ENCODE measurements at places on chromosomes 4 and X.

DNA sequence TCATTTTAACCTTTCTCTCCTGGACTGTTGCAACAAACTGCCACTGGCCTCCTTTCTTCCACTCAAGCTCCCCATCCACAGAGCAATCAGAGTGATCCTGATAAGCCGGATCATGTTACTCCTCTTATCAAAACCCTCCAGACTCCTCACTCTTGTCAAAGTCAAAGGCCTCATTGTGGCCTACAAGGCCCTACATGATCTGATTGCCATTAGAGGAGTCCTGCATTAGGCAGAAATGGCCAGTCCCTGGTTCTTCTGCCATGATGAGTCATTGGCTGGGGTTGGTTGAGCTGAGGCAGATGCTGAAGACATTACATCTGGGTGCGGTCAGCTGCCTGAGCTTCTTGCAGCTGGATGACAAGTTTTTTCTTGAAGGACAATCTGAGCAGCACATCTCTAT, 32.7 kb upstream of the CASK start:
- DNase-seq = no peak

- no peak for DNase-seq
Observed at GRCh38 chr4:20829617-20830357, 129.5 kb downstream of the PACRGL start.

- no peak for DNase-seq
Observed at GRCh38 chrX:7614616-7615015, 228.4 kb upstream of the VCX start.

DNA sequence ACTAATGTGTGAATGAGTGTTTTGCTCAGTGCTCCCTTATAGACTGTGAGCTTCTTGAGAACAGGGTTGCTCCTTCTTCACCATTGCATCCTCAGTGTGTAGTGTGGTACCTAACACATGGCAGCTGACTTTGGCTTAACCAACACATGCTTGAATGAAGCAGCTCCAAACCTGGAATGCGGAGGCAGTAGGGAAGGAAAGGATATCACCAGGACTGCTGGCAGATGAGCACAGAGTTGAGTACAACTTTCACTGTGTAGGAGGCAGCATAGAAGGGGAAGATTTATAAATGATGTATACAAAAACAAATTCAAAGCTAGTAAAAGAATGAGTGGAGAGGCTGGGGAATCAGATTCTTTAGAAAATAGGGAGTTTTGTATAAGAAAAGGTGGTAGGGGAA, 174.3 kb downstream of the SLIT2 start:
- DNase-seq = peak; percentile 26

DNA sequence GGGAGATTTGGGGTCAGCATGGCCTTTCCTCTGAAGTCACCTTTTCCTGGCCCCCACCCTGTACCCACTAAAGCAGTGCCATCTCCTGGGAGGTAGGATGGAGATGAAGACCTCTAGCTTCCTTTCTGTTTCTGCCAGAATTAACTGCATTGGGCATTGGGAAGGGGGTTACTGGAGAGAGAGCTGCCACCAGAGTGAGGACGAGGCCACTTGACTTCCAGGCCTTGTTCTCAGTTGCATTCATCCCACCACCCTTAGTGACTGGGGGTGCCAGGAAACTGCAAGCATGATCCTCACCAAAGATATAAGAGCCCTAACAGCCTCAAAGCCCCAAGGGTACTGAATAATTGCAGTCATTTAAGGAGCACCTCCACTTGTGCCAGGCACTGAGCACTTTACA, 15.8 kb downstream of the SASH3 start:
- no peak for DNase-seq

GRCh38 chr4:66562276-66562806, 892.1 kb upstream of the EPHA5 start:
- DNase-seq = no peak

DNA sequence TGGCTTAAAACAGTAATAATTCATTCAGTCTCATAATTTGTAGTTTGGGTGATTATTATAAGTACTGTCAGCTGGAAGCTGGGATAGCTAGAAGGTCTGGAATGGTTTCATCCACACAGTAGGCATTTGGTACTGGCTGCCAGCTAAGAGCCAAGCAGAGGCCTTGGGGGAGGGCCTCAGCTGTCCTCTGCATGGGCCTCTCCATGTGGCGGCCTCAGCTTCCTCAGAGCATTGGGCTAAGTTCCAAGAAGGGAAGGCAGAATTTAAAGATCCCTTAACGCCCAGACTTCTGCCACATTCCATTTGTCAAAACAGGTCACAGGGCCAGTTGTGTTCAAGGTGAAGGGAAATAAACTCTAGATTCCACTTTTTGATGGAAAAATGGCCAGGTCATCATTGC, 93.3 kb downstream of the NEUROG2 start:
- no peak for DNase-seq

DNA sequence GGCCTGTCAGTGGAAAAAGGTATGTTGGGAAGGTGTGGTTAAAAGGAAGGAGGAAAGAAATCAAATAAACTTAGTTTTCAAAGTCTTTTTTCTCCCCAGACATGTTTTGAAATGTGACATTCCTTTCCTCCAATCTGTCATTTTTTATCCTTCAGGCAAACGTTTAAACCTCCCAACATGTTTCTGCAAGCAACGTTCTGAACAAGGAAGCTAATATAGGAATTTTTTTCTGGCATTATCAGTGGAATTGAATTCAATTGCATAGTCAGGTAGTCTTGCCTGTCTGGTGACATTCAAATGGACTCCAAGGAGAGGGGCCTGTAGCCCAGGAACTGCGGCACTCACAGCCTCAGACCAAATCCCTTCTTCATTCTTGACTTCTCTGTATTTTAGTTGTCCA, 30.0 kb upstream of the RASSF6 start:
- no peak for DNase-seq

DNA sequence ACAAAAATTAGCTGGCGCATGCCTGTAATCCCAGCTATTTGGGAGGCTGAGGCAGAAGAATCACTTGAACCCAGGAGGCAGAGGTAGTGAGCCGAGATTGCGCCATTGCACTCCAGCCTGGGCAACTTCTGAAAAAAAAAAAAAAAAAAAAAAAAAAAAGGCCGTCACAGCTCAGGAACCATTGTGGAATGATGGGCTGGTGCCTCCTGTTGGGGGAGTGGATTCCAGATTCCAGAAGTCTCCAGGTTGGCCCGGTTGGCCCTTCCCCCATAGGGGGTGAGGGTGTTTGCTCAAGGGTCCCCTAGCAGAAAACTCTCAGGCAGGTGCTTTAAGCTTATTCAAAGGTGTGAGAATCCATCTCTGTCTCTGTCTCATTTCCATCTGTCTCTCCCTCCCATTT, 11.5 kb downstream of the SH3TC1 start:
- DNase-seq = no peak

DNA sequence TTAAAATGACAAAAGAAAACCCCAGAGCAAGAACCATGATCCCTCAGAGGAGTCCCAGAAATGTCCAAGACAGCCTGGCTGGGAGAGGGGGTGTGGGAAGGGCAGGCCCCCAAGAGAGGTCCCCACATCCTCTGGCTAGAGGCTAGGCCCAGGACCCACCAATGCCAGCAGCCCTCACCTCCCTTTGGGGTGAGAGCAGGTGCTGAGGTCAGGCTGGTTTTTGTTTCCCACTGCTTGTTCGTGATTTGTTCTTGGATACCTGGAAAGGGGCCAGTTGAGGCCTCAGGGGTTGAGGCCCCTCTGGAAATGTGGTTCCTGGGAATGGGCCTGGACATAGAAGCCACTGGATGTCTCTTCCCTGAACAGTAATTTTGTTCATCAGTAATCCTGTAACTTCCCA, 2.3 kb upstream of the GRSF1 start:
- DNase-seq = no peak

DNA sequence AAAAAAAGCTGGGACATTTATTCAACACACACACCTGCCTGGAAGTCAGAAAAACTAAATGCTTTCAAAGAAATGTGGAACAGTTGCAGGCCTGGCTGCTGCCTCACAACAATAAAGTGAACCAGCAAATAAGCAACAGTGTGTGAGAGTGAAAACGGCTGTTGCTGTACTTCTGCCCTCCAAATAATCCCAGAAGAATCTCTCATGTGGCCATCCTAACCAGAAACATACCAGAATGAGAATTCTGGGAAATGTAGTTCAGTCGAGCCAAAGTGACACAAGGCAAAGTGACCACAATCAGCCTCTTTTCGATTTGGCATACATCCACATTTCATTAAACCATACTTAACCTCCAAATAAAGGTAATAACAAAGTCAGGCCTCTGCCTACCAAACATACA, 204.5 kb downstream of the SLC7A11 start:
- no peak for DNase-seq

GRCh38 chrX:150372280-150372679, 9.2 kb downstream of the MAMLD1 start:
- DNase-seq = peak; percentile 4

DNA sequence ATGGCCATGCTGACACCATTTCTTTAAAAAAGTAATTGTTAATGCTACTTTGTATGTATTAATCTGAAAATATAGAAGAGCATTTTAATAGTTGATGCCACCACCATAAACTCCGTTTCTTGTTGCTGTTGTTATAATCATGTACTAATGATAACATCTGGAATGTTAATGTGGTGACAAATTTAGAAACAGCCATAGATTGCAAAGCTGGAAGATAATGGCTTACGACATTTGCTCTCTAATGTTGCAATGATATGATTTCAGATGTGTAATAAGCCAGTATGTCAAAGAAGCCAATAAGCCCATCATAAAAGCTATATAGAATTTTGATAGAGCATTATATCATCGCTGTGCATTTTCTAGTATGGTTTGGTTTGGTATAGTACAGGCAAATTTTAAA, 579.4 kb upstream of the ZFP42 start:
- DNase-seq = no peak

- no peak for DNase-seq
Observed at GRCh38 chr4:38621028-38621684, 42.8 kb upstream of the KLF3 start.

DNA sequence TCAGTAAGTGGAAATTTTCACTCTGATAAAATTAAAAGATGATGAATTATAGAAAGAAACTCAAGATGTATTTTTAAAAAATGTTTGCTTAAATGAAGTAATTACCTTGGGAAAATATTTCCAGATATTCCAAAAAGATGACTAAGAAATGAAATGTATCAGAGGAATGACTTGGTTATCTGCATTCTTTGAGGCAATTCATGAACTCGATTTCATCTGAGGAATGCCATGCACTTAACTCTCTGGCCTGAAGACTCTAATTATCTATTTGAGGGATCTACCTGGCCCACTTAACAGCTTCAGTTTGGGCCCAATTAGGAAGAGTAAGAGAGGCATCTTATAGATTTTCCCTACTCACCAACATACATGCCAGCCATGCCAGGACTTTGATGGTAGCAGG, 182.3 kb downstream of the INPP4B start:
- DNase-seq = no peak

DNA sequence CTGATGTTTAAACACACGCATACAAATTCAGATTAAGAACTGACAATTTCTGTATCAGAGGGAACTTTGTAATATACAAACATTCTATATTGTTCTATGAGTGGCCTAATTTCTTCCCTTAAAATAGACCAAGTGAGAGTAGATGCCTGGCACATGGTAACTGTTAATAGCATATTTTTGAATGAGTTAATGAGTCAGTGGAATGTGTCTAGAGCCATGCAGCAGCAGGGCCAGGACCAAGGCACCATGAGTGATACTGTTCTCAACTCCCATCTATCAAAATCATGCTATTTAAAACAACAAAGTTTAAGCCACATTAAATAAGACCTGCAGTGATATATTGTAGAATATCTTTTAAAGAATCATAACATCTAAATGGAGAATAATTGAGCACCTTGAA, 98.3 kb downstream of the ARHGAP24 start:
- DNase-seq = no peak

- no peak for DNase-seq
Observed at GRCh38 chrX:142312591-142312990, 107.5 kb upstream of the MAGEC2 start.

DNA sequence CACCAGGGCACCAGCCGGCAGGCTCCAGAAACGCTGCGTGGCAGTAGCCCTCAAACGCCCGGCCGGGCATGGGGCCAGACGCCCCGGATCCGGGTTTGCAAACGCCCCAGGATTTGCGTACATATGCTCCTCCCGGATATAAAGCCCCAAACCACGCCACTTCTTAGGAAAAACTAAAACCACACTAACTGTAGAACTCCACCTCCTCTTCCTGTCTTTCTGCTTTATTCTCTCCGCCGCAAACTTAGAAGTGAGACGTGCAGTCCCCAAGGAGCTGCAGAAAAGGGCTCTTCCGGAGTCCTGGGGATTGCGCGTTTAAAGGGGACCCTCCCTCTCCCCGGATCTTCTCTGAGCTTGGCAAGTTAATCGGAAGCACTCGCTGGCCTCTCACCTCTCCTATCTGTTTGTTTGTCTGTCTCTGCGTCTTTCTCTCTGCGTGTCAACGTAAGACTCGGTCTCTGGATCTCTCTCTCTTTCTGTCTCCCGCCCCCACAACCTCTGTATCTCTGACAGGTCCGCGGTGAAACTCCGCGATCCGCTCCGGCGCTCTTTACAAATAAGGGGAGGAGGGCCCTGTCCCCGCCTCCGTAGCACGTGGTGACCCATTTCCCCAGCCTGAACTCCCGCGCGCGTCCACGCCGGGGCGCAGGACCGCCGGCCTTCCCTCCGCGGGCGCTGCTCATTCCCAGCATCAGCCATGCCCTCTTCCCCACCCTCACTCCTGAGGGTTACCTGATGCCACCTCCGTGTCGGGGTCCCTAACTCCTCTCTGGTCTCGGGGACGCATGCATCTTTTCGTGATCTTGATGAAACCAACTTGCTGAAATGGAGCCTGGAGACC, at the start of gene SLC39A8:
SLC39A8 (minus strand) TSS at position 529 of the 841 bp plus-strand sequence. CDS start 820 bp downstream, outside the sequence.
- peak; percentile 72 for DNase-seq

- no peak for DNase-seq
Observed at GRCh38 chr4:87654487-87655044, 4.5 kb downstream of the DMP1 start.

DNA sequence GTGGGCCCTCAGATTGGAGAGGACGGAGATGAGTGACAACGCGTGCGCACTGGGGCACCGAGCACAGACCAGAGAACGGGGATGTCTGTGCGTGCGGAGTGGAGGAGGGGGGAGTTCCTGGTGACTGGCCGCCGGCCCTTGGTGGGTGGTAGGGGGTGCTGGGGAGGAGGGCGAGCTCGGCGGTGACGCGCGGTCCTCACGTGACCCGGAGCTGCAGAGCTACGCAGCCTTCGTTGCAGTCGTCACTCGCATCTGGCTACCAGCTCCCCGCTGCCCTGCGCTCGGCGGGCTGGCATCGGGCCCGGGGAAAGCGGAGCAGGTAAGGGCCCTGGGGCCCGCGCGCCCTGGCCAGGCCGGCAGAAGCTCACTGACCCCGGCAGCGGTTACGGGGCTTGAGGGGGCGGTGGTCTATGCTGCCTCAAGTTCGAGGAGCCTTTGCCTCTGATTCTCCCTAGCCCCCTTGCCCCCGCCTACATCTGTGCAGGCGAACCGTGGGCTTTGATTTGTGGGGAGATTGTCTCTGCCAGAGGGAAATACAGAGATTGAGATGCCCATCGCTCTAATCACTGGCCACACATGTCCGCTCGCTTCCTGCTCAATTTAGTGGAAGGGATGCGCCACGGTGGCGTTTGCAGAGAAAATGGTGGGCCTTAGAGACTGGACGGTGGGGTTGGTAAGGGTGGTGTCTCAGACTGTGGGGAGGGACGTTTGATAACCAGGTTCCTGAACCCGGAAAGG, at the start of gene ARMCX4:
ARMCX4 (plus strand) TSS at position 245 of the 738 bp plus-strand sequence. CDS start 3,134 bp downstream, outside the sequence.
- peak; percentile 56 for DNase-seq

- DNase-seq = no peak
Observed at GRCh38 chr4:11611868-11612267, 183.2 kb upstream of the HS3ST1 start.

All from occipital lobe (tissue), 3 donors.